ENCODE measurements at places on chromosomes 12 and 14.

GRCh38 chr12:49971141-49971540 is 1.6 kb upstream of the AQP6 start:
- DNase-seq: no peak

DNA sequence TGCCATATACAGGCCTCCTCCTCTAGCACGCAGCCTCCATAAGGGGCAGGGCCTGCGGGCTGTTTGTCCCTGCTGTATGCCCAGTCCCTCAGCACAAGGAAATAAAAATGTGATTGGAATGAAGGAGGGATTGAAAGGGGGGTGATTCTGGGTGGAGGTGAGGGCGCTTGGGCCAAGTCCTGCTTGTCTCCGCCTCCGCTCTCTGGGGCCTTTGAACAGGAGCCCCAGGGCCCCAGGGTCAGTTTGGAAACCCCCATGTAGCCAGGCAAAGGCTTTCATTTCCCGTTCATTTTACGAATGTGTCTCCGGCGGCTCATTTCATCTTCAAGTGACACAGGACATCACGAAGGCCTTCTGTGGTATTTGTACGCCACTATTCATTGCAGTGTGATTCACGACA is 4.5 kb upstream of the CACNA2D4 start:
- DNase-seq: peak; percentile 37

GRCh38 chr12:94427501-94428381 is 31.9 kb downstream of the CEP83 start:
- no peak for DNase-seq

DNA sequence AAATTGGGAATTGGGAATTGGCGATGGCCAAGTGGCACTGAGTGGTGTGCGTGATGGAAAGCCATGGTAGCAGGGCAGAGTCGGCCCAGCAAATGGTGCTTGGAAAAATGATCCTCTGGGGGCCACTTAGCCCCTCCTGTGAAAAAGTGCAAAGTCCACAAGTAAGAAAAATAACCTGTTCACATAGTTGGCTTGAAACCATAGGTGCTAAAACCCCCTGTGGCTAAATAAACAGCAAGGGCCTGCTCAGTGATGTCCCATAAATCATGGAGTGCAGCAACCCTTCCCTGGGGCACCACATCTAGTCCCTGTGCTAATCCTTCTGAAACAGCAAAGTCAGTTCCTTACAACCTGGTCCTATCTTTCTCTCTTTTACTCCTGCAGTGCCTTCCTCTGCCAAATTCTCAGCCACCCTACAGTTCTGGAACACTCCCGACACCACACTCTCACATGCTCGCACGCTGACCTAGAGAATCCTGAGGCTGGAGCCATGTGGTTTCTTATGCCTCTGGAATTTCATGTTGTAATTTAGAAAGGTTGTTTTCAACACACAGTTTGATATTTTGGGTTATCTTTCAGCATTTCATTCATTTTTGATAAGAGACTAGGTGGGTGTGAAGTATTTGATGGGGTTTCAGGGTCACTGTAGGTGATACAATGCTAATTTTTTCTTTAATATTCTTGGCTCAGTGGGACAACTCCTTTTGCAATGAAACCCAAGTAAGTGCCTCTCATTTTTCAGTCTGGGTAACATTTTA is 123.6 kb downstream of the SMOC1 start:
- DNase-seq: no peak

- DNase-seq: no peak
Observed at GRCh38 chr12:120972870-120973543, 5.3 kb upstream of the HNF1A start.

- DNase-seq: no peak
Observed at GRCh38 chr12:2753536-2753935, 41.2 kb upstream of the FKBP4 start.

GRCh38 chr12:28026701-28027100 is 54.2 kb upstream of the PTHLH start:
- no peak for DNase-seq

DNA sequence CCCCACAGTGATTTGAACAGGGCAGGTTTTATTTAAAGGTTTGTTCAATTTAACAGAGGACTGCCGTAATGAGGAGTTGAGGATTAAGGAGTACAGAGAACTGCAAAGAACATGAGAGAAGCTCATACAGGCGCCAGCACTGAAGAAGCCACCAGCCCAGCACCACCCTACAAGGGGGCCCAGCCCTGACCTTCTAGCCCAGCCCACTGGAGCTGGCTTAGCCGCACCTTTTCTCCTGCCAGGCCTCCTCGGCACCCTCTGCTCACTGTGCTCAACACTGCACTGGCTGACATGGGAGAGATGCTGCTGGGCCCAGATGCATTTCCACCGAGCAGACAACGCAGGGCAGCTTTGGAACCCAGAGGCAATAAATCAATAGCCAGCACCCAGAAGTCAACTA is 36.5 kb upstream of the SFSWAP start:
- DNase-seq: peak; percentile 43

All from activated effector memory CD4-positive, alpha-beta T cell treated with anti-CD3 and anti-CD28 coated beads, Interleukin-2, amount 50 U/mL, for 16 hours (primary cell).